ENCODE measurements at places on chromosomes 4 and X.

DNA sequence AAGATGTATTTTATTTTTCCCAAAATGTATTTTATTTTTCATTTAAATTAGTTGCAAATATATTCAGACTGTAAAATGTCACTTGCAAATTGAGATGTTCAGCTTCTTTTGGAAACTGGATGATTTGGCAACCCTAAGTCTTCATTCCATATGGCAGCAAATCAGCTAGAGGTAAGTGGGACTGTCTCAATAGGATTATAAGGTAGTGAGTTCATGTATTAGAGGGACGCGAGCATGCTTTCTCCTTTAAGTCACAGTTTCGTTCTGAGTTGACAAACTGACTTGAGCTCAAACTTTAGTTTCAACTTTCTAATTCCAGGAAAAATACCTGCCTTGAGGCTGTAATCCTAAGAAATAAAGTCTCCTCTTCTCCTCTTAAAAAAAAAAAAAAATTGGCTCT is 44.2 kb upstream of the TMEM131L start:
- no peak for DNase-seq

GRCh38 chr4:110091434-110092140 is 106.8 kb downstream of the ELOVL6 start:
- peak; percentile 90 for DNase-seq

DNA sequence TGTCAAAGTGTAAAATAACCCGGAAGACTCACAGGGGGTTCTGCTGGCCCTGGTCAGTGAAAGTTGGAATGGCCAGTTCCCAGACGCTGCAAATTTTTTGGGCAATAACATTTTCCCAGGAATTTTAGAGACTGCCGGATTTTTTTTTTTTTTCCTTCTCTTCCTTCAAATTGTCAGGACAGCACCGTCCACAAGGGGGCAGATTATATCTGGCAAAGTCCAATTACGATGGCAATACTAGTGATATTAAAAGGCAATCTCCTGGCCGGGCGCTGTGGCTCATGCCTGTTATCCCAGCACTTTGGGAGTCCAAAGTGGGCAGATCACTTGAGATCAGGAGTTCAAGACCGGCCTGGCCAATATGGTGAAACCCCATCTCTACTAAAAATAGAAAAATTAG is 20.5 kb downstream of the SLC25A5 start:
- peak; percentile 57 for DNase-seq

DNA sequence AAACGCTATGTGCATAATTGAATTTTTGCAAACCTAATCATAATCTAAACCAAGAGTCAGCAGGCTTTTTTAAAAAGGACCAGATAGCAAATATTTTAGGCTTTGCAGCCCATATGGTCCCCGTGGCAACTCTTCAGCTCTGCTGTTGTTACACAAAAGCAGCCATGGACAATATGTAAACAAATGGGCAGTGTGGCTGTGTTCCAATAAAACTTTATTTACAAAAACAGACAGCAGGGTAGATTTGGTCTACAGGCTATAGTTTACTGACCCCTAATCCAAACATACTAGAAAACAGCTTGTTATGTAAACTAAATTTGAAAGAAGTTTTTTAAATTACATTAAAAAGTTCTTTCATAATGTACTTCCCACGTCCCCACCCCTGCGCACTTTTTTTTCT is 53.1 kb downstream of the FUNDC1 start:
- no peak for DNase-seq

- DNase-seq: no peak
Observed at GRCh38 chr4:46594661-46595060, 204.7 kb upstream of the GABRA2 start.

DNA sequence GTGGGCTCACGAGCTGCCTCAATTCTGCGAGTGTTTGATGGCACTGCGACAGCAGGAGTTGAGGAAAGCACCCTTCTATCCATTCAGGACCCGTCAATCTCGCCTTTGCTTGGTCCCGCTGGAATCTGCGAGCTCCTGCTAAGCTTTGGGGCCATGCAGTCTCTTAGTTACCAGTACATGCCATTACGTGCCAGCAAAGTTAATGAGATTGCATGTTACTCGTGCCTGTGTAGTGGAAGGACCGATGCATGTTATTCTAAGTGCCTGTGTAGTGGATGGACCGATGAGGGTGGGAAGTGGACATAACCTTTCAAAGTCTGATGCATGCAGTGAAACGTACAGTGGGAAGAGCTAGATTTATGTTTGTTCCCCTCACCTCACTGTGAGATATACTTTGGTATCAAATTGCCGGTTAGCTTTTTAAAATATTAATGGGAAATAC is 569 bp downstream of the RPS3A start:
- peak; percentile 28 for DNase-seq

- peak; percentile 3 for DNase-seq
Observed at GRCh38 chrX:40694802-40695201, 40.5 kb downstream of the MED14 start.

DNA sequence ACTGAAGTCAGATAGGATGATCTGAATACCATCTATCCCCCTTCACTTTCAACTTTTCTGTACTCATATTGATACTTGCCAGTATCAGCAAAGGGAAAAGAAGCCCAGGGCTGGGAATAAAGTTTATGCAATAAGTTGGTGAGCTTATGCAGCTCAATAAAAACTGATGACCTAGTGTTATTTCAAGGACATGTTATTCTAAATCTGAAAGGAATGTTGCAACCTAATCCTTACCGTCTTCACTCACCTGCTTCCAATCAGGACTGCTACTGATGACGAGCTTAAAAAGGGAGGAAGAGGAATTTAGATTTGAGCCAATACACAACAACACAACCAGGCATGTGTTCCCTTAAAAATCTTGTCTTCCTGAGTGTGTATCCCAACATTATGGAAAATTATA is 419.9 kb downstream of the SPRY1 start:
- DNase-seq: peak; percentile 34

DNA sequence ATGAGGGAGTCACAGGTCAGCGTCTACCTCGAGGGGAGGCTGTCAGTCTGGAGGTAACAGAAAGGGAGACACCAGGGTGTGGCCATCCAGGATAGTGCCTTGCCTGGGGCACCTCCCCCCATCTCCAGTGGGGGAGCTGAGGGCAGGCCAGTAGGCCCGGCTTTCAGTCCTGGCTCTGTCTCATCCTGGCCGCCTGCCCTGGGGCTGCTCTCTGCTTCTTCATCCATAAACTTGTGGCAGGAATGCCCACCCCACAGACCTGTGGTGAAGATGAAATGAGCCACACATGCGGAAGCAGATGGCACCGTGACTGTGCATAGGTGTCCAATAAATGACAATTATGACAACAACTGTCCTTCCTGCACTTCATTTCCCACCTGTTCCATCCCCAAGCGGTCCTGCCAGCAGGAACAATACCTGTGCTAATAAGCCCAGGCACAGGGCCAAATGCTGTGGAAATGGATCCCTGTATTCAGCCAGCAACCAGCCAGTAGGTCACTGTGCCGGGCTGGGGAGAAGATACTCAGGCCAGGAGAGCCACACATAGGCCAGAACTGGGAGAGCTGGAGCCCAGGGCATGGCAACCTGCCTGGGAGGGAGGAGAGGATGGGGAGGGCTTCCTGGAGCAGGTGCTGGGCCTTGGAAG is 30.2 kb downstream of the TRO start:
- no peak for DNase-seq

DNA sequence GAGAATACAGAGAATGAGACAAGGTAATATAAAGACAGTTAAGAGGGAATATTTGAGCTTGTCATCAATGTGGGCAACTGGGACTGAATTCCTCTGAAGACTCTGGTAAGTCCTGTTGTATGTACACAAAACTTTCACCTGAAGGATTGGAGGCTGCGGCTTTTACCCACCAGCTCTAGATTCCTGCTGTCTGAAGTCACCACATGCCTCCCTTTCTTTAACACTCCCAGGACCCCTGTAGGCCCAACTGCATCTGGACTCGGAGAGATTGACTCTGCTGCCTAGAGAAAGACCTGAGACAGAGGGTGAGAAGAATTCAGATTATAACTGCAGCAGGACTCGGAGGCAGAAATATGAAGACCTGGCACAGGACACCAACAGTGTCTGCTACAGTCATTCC is 1048.0 kb downstream of the PDHA2 start:
- DNase-seq: no peak

DNA sequence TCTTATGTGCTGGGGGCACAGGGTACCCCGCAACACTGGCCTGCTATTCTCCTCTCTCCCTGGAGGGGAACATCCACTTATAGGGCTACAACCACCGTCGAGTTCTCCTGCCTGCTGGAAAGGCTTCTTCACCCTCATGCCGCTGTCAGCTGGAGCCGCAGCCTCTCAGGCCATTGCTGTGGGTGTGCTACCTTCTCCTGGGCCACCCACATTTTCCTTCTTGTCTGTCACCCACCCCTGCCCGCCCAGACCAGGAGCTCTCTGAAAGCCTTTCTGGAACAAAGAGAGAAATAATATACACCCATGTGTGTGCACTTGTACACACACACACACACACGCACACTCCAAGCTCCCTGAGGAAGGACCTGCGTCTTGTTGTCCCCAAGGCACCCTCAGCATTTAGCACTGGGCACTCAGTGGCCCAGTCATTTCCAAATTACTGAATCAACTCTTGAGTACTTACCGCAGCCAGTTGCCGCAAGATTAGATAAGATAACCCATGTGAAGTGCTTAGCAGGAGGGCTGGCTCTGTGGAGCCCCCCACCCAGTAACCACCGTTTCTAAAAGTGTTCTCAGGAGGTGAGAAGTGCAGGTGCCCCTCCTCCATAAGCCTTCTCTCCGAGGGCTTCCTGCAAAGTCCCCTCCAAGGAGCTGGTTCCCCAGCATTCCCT is 50.2 kb downstream of the CPZ start:
- no peak for DNase-seq

DNA sequence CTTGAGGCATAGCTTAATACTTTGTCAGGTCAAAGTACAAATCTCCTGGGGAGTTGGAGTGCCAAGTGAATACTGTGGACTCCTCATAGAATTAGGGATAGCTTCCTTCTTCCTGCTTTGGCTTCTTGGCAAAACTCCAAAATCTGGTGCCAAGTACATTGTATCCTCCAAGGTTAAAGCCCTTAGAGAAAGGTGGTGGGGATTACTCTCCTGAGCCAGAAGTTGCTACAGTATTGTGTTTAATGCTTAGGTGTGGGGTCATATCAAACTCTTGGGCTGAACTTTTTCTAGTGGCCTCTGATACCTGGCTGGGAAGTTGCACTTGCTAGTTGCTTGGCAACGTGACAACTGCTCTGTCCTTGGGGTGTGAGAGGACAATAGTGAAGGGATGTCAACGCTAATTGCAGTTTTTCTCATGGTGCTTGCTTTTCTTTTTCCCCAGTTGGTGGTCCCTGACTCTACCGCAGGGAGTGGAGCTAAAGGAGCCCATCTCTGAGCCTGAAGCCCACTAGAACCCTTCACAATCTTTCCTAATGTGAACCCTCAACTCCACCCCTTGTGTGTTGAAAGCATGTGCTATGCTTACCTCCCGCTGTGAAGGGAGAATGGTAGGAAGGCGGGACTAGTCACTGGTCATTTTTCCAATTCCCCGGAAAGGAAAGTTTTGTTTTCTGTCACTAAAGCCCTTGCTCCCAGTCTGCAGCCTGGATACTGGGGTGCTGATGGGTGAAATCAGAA is 35.5 kb downstream of the DLG3 start:
- DNase-seq: no peak

- no peak for DNase-seq
Observed at GRCh38 chrX:35244796-35245508, 302.4 kb downstream of the FAM47B start.

- no peak for DNase-seq
Observed at GRCh38 chr4:84312426-84313012, 186.6 kb downstream of the NKX6-1 start.

DNA sequence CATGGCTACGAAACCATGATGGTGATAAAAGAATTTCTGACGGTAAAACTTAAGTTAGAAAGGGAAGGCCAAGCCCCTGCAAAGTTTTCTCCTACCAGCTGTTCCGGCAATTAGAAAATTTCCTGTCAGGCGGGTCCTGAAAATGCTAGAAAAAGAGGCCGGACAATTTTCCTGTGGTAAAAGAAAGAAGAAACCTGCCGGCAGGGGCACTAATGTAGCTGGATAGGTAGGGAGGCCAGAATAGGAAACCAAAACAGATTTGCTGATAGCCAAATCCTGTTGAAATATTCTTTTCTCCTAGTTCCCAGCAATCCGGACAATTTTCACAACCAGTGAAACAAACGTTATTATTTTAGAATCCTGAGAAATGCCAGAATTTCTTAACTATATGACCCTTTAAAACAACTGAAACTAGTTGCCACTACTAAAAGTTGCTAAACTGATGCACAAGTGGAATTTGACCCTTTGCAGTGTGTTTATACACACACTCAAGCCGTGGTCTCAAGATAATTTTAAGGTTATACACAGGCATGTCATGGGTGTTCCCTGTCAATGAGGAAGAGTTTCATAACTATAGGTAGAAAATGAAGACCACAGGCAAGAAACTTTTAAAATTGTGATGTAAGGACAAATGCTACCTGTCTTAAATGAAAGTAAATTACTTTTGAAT is 47.7 kb downstream of the RPS6KA3 start:
- DNase-seq: no peak

GRCh38 chrX:22135994-22136684 is 104.0 kb downstream of the PHEX start:
- peak; percentile 51 for DNase-seq

- peak; percentile 72 for DNase-seq
Observed at GRCh38 chr4:173478201-173478912, 51.7 kb downstream of the HAND2 start.

GRCh38 chr4:169931964-169932363 is 94.2 kb downstream of the MFAP3L start:
- DNase-seq: no peak

DNA sequence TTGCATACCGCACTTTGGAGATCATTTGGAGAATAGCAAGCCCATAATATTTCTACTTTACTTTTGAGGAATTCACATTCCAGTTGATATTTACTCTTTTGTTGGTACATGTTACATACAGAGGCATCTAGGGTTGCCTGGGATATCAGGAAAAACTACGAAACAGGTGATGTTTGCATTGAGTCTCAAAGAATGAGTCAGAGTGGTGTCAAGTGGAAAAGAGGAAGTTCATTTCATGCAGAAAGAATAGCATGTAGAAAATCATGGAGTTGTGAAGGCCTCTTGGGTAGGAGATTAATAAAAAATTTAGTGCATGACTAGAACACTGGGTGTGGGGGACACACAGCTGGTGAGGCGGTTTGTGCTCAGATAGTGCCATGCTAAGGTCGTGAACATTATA is 33.5 kb upstream of the ELOVL6 start:
- no peak for DNase-seq

- DNase-seq: no peak
Observed at GRCh38 chrX:154742613-154743012, 8.3 kb downstream of the GAB3 start.

GRCh38 chr4:138053641-138054301 is 188.4 kb downstream of the SLC7A11 start:
- DNase-seq: peak; percentile 94

DNA sequence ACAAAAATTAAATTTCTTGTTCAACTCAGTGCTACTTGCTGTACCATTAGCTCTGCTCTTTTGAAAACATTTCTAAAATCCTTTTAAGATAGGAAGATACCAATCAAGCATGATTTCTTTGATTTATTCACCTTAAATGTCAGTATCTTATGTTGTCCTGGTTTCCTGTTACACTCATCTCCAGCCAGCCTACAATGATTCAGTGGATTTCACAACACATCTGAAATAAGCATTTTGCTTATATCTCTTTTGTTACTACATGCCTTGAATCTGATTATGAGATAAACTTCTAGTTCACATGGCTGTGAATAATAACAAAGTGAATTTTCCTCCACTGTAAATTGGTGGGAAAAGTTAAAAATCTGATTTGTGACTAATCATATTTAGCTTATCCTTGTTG is 112.5 kb upstream of the BMP3 start:
- peak; percentile 33 for DNase-seq
